AG20443 (cell line): ENCODE measurements at places on chromosomes 3 and 15.

GRCh38 chr15:90837094-90837493 lies 31.3 kb upstream of the FURIN start:
- no peak for DNase-seq

DNA sequence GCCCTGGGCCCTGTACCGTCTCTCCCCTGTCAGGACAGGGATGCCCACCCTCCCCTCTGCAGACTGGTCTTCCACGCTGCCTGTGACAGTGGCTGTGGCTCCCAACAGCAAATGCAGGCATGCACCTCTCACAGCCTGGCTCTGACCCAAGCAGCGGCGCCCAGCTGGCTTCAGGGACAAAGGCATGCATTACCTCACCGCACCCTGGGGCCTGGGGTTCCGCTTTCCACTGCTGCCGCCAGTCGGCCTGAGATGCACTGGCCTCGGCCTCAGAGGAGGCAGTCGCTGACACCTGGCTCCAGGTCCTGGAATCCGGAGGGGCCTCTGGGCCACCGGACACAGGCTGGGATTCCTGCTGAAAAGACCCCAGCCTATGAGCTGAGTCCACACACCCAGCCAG lies 70.3 kb downstream of the SCN5A start:
- DNase-seq, result no peak

DNA sequence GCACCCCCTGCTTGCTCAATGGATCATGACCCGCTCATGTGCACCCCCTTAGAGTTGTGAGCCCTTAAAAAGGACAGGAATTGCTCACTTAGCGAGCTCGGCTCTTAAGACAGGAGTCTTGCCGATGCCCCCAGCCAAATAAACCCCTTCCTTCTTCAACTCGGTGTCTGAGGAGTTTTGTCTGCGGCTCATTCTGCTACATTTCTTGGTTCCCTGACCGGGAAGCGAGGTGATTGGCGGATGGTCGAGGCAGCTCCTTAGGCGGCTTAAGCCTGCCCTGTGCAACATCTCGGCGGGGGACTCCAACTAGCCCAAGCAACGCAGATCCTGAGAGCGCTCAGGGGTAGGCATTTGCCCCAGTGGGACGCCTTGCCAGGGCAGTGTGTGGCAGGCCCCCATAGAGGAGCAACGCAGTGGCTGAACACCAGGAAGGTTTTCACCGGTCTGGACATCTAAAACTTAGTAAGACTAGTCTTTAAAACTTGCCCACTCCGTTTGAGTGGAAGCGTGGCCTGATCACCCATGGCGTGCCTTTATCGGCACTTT lies 9.5 kb downstream of the SLCO2A1 start:
- DNase-seq, result no peak

DNA sequence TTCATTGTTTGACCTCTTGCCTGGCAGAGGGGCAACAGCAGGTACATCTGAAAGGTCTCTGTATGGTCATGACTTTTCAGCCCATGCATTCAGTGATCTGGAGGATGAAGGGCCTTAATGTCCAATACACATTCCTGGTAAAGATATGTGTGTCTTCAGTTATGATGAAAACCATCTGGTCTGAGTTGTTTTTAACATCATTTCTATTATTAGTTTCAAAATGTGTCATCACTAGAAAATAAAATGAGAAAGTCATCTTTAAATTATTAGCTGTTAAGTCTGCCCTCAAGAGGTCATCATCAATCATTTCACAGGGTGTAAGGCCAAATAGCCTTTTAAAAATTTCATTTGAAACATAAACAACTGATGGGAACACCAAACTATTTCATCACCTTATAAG lies 92.1 kb upstream of the PLSCR4 start:
- DNase-seq, result peak; percentile 48

- DNase-seq, result no peak
These were observed 29.0 kb downstream of the HGD start for GRCh38 chr3:120652896-120653545.

DNA sequence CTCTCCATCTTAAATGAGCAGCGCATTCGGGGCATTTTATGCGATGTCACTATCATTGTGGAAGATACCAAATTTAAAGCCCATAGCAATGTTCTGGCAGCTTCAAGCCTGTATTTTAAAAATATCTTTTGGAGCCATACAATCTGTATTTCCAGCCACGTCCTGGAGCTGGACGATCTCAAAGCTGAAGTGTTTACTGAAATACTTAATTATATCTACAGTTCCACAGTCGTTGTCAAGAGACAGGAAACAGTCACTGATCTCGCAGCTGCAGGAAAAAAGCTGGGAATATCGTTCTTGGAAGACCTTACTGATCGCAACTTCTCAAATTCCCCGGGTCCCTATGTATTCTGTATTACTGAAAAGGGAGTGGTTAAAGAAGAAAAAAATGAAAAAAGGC lies 44.4 kb upstream of the RASA2 start:
- no peak for DNase-seq

- no peak for DNase-seq
These were observed 698.1 kb downstream of the FHIT start for GRCh38 chr3:60553144-60553543.

DNA sequence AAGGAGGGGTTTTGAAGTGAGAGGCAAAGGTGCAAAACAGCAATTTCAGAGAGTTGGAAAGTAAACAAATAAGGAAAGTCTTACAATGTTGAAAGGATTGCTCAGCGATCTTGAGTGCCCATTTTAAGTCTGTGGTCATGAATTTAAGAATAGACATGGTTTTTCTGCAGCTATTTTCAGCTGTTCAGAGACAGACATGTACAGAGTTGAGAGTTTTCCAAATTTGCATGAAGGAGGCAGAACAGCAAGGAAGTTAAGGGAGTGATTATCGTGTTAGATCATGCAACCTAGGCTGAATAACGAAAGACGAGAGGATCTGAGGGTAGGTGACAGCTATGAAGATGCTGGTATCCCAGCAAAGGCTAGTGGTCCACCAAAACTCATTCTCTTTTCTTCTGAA lies 37.2 kb downstream of the DET1 start:
- DNase-seq, result no peak

GRCh38 chr3:74000725-74001124 lies 376.0 kb upstream of the PDZRN3 start:
- DNase-seq, result peak; percentile 24

GRCh38 chr3:32992310-32992686 lies 40.9 kb downstream of the CCR4 start:
- DNase-seq, result no peak

DNA sequence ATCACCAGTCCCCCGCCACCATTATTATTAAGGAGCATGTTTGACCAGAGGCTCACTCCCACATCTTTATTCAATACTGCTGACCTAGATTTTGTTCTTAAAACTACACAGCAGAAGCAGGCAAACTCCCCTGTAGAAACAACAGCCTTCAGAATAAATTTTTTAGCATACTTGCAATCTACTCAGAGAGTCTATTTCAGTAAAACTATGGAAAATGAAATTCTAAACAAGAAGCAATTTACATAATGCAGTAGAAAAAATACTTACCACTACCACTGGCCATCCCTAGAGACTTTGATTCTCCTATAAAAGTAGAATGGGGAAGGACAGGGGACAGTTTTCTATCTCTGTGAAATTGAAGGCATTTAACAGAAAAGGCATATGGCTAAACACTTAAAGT lies 76.0 kb downstream of the MAP4 start:
- DNase-seq, result no peak

DNA sequence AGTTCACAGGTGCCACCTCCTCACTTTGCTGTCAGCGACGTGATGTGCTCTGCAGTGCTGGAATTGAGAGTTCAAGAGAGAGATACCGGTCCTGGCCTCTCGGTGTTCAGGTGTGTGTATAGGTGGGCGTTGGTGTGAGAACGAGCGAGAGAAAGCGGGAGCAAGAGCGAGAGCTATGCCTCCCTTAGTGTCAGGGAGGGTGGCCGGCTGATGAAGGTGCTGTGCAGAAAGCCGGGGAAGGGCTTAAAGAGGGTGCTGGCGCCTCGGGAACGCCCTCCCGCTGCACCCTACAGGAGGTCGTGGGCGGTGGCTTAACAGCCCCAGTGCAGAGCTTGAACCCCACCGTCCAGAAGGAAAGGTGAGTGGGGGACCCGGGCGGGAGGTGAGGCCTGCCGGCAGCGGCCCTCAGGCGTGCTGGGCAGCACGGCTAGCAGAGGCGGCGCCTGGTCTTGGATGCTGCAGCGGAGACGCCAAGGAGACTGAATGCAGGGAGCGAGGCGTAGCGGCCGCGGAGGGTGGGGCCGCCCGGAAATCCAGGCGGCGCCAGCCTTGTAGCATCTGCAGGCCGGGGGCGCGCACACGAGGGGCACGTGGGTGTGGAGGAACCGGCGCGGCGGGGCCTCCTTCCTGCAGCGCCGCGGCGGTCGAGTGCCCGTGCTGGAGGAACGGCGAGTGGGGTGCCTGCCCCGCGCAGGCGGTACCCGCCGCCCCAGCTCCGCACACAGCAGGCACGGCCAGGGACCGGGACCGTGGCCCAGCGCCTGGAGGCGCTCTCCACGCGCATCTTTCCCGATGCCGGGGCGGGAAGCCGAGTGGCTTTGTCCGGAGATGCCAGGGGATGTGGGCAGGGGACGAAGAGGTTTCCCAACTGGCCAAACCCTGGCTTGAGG lies 246.8 kb upstream of the TOPAZ1 start:
- peak; percentile 78 for DNase-seq

DNA sequence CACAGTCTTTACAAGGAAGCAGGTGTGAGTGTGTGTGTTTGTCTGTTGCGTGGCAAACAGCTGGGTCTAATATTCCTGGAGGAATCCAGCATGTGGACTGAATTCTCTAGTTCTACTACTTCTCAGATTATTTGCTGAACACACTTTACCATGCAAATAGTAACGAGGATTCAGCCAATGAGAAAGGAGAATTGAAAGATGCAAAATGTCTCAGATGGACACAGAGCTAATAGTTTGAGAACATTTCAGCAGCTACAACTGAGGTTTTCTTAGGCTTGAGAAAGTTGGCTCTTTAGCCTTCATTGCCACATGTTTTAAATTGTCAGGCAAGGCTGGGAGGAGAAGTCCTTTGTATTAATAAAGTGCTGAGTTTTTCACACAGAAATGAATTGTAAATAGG lies 568.0 kb upstream of the MDFIC2 start:
- peak; percentile 17 for DNase-seq

- no peak for DNase-seq
These were observed 32.3 kb downstream of the STOML1 start for GRCh38 chr15:73959801-73960200.

DNA sequence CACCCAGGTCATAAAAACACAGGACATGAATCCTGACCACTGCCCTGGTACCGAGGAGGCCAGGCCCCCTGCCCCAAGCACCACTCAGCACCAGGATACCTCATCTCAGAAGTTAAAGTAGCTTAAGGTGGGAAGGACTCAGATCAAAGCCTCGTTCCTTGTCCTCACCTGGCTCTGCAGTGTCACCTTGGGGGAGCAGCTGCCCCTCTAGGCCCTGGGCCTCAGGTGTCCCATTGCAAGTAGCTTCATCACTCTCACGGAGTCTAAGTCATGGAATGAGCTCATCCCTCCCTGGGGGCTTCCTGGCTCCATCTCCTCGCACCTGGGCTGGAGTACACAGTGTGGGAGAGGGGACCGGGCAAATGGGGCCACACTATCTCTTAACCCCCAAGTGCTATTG lies 148.0 kb downstream of the TPRA1 start:
- no peak for DNase-seq

DNA sequence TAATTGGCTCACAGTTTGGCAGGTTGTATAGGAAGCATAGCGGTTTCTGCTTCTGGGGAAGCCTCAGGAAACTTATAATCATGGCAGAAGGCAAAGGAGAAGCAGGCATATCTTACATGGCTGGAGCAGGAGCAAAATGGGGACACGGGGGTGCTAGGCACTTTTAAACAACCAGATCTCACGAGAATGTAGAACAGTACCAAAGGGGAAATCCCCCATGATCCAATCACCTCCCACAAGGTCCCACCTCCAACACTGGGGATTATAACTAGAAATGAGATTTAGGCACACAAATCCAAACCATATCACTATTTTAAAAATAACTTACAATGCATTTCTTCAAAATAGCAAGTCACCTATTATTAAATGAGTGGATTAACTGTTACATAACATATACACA lies 47.1 kb upstream of the ANKRD28 start:
- no peak for DNase-seq

DNA sequence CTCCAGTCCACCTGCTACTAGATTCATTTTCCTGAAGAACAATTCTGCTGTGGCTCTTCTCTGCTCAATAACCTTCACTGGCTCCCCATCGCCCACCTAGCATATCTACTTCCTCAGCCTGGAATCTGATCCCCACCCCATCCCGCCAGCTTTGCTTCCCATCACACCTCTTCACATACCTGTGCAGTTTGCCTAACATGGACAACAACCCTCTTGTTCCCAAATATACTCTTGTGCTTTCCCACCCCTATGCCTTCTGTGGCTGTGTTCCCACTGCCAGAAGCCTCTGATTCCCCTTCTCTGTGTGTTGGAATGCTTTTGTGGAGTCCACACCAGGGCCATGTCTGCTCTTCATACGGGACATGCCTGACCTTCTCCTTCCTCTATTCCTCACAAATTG lies 29.5 kb downstream of the CMTM7 start:
- no peak for DNase-seq

DNA sequence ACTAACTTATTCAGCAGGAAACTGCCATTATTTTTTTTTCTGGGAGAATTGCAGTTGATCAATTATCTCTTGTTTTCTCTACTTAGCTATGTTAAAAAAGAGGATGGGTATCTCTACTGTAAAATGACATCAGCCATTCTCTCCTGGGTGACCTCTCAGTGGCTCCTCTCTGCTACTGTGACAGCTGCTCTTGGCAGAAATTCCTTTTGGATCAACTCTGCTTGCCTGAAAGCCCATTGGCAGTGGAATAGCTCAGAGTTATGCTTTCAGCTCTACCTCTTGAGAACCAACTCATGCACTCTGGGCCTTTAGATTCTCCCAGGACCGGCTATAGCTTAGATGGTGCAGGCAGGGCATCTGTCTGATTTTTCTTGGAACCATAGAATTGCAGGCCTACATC lies 99.9 kb upstream of the GAP43 start:
- DNase-seq, result no peak

DNA sequence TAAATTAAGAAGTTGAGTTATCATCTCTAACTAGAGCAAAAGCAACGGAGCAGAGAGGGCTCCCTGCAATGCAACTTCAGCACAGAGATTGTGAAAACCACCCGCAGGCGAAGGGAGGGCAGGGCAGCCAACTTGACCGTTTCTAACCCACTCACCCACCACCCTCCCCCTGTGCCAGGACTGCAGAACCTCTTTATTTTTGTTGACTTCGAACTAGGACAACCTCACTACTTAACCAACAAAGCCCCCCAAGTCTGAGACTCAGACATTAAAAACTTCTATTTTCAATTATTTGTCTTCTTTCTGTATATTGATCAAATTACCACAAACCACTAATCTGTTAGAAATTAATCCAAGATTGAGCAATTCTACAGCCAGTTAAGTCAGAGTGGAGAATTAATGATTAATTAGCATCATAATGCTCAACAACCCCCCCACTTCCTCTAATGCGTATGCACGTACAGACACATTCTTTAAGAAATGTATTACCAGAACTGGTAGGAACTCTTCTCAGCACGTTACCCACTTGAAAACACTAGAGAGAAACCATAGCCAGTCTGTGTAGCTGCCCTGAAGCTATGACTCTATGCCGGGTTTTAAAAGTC lies 2.0 kb downstream of the MGLL start:
- peak; percentile 64 for DNase-seq
